ENCODE measurements at places on chromosomes 5 and 9.

GRCh38 chr5:58064801-58065200 lies 395.1 kb downstream of the PLK2 start:
- no peak for DNase-seq

GRCh38 chr5:109855056-109855455 lies 165.3 kb downstream of the MAN2A1 start:
- no peak for DNase-seq

- no peak for DNase-seq
Measured at GRCh38 chr5:138408023-138408422, 30.8 kb upstream of the REEP2 start.

DNA sequence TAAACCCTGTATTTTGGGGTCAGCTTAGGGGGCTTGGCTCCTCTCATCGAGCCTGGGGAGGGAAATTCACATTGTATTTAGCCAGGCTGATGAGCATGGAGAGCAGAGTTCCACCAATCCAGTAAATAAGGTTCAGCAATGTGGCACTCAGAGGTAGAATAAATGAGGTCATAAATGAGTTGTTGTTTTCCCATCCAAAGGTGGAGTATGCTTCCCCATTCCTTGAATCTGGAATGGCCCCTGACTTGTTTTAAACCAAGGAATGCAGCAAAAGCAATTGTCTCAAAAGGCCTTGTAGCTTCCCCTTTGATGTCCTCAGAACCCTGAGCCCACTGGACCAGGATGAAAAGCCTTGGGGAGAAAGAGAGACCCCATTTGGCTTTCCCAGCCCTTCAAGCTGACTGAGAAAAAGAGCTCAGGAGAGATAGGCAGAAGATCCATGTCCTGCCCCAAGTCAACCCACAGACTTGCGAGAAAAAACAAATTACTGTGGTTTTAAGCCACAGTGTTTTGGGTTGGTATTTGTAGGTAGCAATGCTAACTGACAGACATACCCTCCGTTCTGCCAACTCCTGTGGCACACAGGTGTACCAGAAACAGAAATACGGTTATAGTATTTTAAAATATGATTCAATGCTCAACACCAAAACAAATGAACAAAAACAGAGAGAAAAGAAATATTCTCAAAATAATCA lies 566.0 kb upstream of the DMAC1 start:
- DNase-seq: no peak

DNA sequence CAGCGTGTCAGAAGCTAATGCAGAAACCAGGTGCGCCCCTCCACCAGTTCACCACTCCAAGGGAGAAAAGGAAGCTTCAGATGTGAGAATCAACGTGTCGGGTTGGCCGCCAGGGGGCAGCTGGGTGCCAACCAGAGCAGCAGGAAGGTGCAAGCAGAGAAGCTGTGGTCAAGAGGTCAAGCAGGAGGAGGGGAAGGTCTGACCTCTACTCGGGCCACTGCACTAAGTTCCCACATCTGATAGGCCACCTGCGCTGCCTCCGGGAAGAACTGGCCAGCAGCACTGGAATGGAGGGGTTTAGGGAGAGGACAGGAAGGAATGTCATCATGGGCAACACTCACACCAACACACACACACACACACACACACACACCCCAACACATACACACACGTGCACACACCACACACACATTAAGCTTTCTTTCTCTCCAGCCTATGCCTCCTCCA lies 31.4 kb downstream of the ANXA6 start:
- peak; percentile 64 for DNase-seq

GRCh38 chr5:133120156-133120750 lies 68.4 kb downstream of the HSPA4 start:
- no peak for DNase-seq

DNA sequence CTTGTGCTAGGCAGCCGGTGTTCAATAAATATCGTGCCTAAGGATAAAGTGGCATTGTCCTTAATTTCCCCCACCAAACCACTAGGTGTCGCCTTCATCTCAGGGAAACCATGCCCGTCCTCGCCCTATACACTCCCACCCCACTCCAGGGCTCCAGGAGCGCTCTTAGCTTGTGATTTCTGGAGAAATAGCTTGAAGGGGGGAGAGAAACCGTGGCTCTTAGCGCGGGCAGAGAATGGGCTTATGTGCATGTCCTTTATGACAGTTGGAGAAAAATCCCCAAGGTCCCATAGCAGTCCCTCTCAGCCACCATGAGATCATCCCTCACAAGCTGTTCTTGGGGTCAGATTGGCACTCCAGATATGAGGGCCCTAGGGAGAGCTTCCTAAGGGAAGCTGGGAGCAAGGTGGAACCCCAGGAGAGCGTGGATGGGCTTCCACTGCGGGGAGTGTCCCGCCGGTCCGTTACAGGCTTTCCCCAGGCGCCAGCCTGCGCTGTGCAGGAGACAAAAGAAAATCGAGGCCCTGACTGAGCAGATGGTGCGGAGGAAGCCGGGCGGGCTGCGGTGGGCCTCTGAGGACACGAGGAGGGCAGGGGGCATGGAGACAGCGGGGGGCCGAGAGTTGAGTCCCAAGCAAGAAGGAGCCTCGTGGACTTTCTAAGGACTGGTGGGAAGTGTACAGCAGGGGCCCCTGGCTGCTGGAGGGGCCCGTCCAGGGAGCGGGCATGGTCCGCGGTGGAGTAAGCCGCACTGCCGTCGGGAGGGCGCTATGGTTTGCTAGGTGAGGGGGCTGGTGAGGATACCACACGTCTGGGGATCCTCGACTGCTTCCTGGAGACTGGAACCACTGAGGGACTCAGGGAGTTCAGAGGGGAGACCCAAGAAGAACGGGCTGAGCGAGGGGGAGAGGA lies 750 bp upstream of the NPR2 start:
- DNase-seq: peak; percentile 51

GRCh38 chr5:141420855-141421488 lies at the start of gene PCDHGA11:
Gene PCDHGA11, plus strand, starts transcription at chr5:141421051. Its CDS starts 177 bp downstream, at chr5:141421228.
- DNase-seq: peak; percentile 19

- no peak for DNase-seq
Measured at GRCh38 chr5:124703995-124704394, 42.4 kb downstream of the ZNF608 start.

DNA sequence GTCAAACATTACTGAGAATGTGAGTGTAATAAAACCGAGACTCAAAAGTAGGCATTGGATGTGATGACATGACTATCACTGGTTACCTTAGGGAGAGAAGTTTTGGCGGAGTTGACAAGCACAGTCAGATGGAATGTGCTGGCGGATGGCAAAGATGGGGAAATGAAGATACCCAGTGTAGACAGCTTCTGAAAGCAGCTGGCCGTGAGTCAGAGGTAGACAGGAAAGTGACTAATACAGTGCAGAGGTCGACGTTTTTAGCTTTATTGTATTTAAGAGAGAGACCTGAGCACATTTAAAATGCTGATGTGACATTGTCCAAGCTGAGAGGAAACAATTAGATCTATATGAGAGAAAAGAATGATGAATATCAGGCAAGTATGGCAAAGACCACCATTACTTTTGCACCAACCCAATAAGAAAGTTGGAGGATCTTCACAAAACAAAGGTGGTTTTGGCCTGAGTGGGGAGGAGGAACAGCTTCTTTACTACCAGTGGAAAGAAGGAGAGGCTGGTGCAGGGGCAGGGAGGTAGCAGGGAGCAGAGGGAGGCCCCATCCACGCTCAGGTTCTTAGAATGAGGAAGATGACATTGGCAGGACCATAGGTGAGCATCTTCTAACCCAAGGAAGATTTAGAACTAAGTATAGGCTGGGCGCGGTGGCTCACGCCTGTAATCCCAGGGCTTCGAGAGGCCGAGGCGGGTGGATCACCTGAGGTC lies 36.7 kb upstream of the KCNIP1 start:
- no peak for DNase-seq

DNA sequence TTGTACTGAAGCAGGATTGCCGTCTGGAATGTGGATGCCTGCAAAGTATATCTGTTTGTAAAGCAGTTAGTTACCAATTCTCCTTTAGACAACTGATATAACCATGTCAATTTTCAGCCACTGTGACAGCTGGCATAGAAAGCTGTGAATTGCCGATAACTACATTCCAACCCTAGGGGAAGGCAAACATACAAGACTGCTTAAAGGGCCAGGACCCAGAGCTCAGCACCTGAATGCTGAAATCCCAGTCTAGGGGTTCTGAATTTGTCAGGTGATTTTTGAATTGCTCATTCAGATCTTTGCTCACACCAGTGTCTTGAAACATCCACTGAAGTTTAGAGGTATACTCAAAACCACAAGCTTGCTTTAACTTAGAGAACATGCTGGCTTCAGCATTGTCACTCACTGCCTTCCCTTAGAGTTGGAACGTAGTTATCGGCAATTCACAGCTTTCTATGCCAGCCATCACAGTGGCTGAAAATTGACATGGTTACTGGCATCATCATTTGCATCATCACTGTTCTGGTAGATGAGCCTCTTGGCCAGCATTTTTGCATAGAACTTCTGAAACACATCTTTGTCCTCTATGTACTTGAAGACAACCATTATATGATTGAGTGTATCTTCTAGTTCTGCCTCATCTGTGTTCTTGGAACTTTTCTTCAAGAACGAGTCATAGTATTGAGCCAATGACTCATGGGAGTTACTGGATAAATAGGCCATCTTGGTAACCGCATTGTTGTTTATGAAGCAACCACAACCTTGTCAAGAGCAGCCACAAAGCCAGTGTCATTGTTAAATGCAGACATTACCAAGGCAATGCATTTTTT lies 82.1 kb downstream of the CCDC192 start:
- no peak for DNase-seq

- no peak for DNase-seq
Measured at GRCh38 chr5:82494942-82495341, 216.8 kb upstream of the RPS23 start.

Measured in activated CD4-positive, alpha-beta T cell treated with anti-CD3 and anti-CD28 coated beads, Interleukin-2, amount 50 U/mL, for 1 hour (primary cell).